ENCODE measurements at places on chromosomes 5 and 9.

GRCh38 chr5:95892784-95893354, 68.8 kb downstream of the ELL2 start:
- DNase-seq = peak; percentile 31

- no peak for DNase-seq
These were observed 260.4 kb downstream of the ARL15 start for GRCh38 chr5:54049963-54050362.

DNA sequence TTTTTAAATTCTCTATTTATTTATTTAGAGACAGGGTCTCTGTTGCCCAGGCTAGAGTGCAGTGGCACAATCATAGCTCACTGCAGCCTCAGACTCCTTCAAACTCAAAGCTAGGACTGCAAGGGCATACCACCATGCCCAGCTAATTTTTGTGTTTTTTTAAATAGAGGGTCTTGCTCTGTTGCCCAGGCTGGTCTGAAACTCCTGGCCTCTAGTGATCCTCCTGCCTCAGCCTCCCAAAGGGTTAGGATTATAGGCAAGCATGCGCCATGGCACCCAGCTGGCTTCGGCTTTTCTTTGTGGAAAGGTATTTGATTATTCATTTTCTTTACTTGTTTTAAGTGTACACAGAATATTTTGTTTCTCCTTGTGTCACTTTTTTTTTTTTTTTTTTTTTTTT, 5.2 kb downstream of the ZNF346 start:
- DNase-seq = no peak

DNA sequence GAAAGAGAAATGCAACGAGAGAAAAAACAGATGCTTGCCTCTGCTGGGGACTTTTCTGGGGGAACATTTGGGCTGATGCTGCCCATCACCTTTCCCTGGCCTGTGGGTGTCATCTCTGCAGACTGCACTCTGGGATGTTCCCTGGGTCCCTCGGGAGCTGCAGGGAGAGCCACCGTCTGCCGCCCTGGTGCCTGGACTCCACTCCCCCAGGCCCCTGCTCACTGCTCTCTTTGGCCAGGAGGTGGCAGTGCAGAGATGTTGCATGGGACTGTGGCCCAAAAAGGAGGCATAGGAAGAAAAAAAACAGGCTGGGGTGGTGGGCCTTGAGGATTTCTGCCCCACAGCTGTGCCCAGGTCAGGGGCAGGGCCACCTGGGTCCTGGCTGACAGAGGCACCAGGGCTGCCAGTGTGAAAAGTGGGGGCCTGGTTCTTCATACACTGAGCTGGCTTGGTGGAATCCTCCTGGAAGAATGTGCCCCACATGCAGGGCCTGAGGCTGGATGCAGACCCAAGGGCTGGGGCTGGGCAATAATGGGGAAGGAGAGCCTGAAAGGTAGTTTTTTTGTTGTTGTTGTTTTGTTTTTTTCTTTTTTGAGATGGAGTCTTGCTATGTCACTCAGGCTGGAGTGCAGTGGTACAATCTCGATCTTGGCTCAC, 353.6 kb downstream of the SLIT3 start:
- DNase-seq = peak; percentile 55

GRCh38 chr5:174229514-174230370, 184.2 kb downstream of the NSG2 start:
- DNase-seq = no peak
